ENCODE measurements at places on chromosomes 3 and 15. TPM values are rescaled to one million over a fixed set of nuclear protein-coding genes. Genes with fewer than 3 reads are reported as not detected.

GRCh38 chr3:153043729-153044328, 118.2 kb upstream of the RAP2B start:
- H3K4me3 ChIP-seq: no peak overlapping the region
- H3K27me3 ChIP-seq: no peaks in the 10 kb centered on the region
- peak overlapping the region; percentile 4 for H3K27ac ChIP-seq
- DNase-seq: no peak

DNA sequence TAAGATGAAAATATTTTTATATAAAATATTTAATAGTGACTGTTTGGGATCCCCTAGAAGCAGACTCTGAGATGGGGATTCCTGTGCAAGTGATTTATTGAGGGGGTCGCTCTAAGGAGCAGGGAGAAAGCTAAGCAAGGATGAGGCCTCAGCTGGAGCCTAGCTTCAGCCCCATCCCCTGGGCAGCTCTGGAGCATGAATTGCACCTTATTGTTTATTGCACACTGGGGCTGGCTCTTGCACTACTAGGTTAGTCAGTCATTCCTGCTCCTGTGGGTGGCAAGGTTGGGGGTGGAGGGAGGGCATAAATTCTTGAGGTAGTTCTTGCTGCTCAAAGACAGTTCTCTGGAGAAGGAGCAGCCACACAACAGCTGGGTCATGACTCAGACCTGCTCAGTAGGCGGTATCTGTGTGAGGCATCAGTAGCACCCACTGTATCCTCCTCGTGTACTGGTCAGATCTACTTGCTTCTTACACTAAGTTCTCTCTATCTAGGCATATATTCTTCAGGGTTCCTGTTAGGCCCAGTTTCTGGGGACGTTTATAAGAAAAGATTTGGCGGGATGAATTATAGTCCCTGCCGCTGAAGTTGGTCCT, 27.2 kb upstream of the TNFSF10 start:
- H3K27me3 ChIP-seq: no peaks in the 10 kb centered on the region
- peaks cover 4% of the 10 kb centered on the region for H3K4me1 ChIP-seq
- H3K36me3 ChIP-seq: no peaks in the 10 kb centered on the region
- no peak overlapping the region for H3K4me3 ChIP-seq
- peak; percentile 77 for DNase-seq
- H3K27ac ChIP-seq: no peak overlapping the region

GRCh38 chr3:6097556-6097955, 763.4 kb upstream of the GRM7 start:
- no peak for DNase-seq
- no peaks in the 10 kb centered on the region for H3K36me3 ChIP-seq
- H3K4me3 ChIP-seq: no peak overlapping the region
- H3K27me3 ChIP-seq: no peaks in the 10 kb centered on the region
- H3K27ac ChIP-seq: no peak overlapping the region

- no peaks in the 10 kb centered on the region for H3K36me3 ChIP-seq
- H3K27ac ChIP-seq: no peak overlapping the region
- H3K4me3 ChIP-seq: no peak overlapping the region
- H3K4me1 ChIP-seq: no peaks in the 10 kb centered on the region
- no peak for DNase-seq
- no peaks in the 10 kb centered on the region for H3K27me3 ChIP-seq
These were observed 323.5 kb upstream of the ROPN1 start for GRCh38 chr3:124315215-124316033.

DNA sequence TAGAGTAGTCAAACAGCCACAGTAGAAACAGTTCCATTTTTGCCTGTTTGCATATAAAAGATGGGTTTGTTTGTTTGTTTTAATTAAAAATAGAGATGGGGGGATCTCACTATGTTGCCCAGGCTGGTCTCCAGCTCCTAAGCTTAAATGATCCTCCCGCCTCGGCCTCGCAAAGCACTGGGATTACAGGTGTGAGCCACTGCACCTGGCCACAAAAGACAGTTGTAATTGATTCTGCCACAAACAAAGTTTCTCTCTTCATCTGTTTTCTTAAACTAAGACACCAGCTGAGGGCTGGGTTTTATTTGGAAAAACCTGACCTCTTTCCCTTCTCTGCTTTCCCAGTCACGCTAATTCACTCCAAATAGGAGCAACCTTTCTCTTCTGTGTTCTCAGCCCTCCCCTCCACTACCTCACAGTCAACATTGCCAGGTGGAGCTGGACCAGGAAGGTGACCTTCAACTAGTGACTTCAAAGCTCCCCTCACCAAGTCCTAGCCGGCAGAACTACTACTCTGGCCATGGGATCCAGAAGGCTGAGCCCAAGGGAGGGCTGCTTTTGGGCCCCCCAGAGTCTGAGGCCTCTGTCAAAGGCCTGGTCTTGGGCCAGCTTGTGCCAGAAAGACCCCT, 1.5 kb upstream of the IDH2 start:
- no peaks in the 10 kb centered on the region for H3K36me3 ChIP-seq
- H3K4me1 ChIP-seq: peaks cover 48% of the 10 kb centered on the region
- H3K27ac ChIP-seq: no peak overlapping the region
- no peaks in the 10 kb centered on the region for H3K27me3 ChIP-seq

- no peak overlapping the region for H3K4me3 ChIP-seq
- H3K27ac ChIP-seq: no peak overlapping the region
- H3K27me3 ChIP-seq: peaks cover 6% of the 10 kb centered on the region
- H3K36me3 ChIP-seq: no peaks in the 10 kb centered on the region
These were observed 14.5 kb downstream of the RLBP1 start for GRCh38 chr15:89206908-89207331.

- no peaks in the 10 kb centered on the region for H3K36me3 ChIP-seq
- H3K27ac ChIP-seq: no peak overlapping the region
- H3K4me1 ChIP-seq: peaks cover 3% of the 10 kb centered on the region
- no peaks in the 10 kb centered on the region for H3K27me3 ChIP-seq
- no peak overlapping the region for H3K4me3 ChIP-seq
These were observed 877.1 kb downstream of the PDCD6IP start for GRCh38 chr3:34675383-34676120.

- no peaks in the 10 kb centered on the region for H3K36me3 ChIP-seq
- no peak overlapping the region for H3K27ac ChIP-seq
- DNase-seq: no peak
- H3K4me1 ChIP-seq: no peaks in the 10 kb centered on the region
- H3K27me3 ChIP-seq: no peaks in the 10 kb centered on the region
These were observed 51.6 kb downstream of the CHDH start for GRCh38 chr3:53794597-53794996.

- H3K4me3 ChIP-seq: no peak overlapping the region
- H3K4me1 ChIP-seq: no peaks in the 10 kb centered on the region
- no peaks in the 10 kb centered on the region for H3K36me3 ChIP-seq
These were observed 8.2 kb upstream of the SNTN start for GRCh38 chr3:63644212-63644797.

Gene GPR149
- not detected for total RNA-seq

Gene ZNF860
- total RNA-seq: not detected

GRCh38 chr3:169658311-169658931, 5.1 kb downstream of the MECOM start:
- peaks cover 35% of the 10 kb centered on the region for H3K27me3 ChIP-seq
- H3K27ac ChIP-seq: no peak overlapping the region
- H3K36me3 ChIP-seq: no peaks in the 10 kb centered on the region
- no peak for DNase-seq

Gene GOLGA8G
- not detected for total RNA-seq

GRCh38 chr15:68677996-68678395, 99.2 kb downstream of the CORO2B start:
- H3K27ac ChIP-seq: no peak overlapping the region
- H3K4me1 ChIP-seq: no peaks in the 10 kb centered on the region
- H3K4me3 ChIP-seq: no peak overlapping the region
- no peak for DNase-seq
- peaks cover 36% of the 10 kb centered on the region for H3K27me3 ChIP-seq

DNA sequence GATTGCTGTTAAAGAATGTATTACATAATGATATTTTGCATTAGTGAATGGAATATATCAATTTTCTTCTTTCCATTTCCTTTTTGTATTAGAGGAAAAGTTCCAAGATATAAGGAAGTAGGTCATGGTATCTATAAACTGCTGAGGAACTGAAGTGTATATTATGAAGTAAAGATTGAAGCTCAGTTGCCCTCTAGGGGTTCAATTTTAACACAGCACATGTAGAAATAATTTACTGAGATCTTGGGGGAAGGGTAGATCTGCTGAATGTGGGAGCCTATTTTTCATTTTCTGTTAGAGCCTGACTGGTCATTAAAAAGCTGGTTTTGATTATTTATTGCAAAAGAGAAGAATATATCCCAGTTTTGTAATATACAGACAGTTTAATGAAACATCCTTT, 45.2 kb downstream of the CMC1 start:
- no peak overlapping the region for H3K4me3 ChIP-seq
- H3K36me3 ChIP-seq: peaks cover 16% of the 10 kb centered on the region
- H3K4me1 ChIP-seq: no peaks in the 10 kb centered on the region
- no peaks in the 10 kb centered on the region for H3K27me3 ChIP-seq
- H3K27ac ChIP-seq: no peak overlapping the region

Gene INSYN1
- not detected for total RNA-seq

DNA sequence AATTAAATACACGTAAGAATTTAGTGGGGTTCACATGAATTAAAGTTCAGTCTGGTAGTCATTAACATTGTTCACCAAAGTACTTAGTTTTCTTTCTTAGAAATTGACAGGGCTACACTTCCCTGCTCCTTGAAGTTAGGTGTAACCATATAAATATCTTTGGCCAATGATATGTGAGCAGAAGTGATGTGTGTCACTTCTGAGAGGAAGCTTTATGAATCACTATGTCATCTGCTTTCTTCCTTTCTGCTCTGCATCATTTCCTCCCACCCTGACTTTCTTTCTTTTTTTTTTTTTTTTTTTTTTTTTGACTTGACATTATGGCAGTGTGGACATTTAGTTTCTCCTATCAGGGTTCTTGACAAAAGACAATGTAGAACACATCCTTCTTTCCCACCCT, 156.2 kb upstream of the COL8A1 start:
- no peak overlapping the region for H3K4me3 ChIP-seq
- no peaks in the 10 kb centered on the region for H3K27me3 ChIP-seq
- no peaks in the 10 kb centered on the region for H3K36me3 ChIP-seq
- no peak for DNase-seq

- H3K27ac ChIP-seq: no peak overlapping the region
- no peaks in the 10 kb centered on the region for H3K27me3 ChIP-seq
- H3K4me1 ChIP-seq: peaks cover 5% of the 10 kb centered on the region
These were observed 13.1 kb downstream of the DNAAF4 start for GRCh38 chr15:55494931-55495330.

Gene PTX3
- total RNA-seq: 0.20 TPM

DNA sequence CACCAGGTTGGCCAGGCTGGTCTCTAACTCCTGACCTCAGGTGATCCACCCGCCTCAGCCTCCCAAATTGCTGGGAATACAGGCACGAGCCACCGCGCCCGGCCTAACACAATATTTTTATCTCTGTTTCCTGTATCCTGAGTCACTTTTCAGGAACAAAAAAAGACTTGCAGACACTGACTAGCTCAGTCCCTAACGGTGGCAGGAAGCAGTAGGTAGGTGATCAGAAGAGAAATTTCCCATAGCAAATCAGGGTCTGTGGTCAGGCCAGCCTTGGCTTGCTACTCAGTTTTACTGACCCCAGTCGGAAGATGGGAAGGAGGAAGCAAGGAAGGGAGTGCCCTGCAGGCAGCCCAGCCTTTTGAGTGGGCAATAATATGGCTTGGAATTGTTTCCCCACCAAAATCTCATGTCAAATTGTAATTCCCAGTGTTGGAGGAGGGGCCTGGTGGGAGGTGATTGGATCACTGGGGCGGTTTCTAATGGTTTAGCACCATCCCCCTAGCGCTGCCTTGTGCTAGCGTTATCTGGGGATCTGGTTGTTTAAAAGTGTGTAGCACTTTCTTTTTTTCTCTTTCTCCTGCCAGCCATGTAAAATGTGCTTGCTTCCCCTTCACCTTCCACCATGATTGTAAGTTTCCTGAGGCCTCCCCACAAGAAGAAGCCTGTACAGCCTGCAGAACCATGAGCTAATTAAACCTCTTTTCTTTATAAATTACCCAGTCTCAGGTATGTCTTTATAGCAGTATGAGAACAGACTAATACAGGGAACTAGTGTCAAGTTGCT, 19.5 kb upstream of the CDCP1 start:
- no peak for DNase-seq
- H3K36me3 ChIP-seq: no peaks in the 10 kb centered on the region
- no peak overlapping the region for H3K4me3 ChIP-seq
- peak overlapping the region; percentile 59 for H3K27ac ChIP-seq
- H3K4me1 ChIP-seq: peaks cover 12% of the 10 kb centered on the region
- H3K27me3 ChIP-seq: no peaks in the 10 kb centered on the region

DNA sequence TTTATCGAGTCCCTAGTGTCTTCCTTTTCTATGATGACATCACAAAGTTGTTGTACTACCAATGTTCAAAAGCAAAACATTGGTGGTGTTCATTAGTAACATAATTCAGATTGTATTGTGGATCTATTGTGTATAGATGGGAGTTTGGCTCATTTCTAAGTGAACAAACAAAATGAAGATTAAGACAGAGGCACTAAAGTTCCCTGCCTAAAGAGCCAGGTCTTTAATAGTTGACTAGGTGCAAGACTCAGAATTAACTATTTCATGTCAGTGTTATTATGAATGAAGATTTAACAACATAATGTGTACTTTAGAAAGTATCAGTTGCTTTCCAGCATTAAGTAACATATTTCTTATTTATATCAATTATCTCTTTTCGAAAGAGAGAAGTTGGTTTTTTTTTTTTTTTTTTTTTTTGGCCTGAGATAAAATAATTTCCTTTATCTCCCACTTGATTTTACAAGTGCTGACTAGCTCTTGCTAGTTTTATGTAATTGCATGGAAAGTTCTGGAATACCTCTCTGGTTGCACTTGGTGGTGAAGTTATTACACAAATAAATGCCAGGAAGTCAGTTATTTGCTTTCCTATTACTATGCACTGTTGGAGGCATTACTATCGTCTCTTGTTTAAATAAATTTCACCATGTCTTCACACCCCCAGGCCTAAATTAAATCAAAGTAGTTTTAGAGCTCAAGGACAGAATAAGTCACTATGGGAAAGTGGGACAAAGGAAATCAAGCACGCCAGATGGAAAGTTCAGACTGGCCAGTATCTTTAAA, 48.7 kb downstream of the NAALADL2 start:
- no peaks in the 10 kb centered on the region for H3K4me1 ChIP-seq
- H3K27me3 ChIP-seq: no peaks in the 10 kb centered on the region
- H3K4me3 ChIP-seq: no peak overlapping the region
- no peaks in the 10 kb centered on the region for H3K36me3 ChIP-seq

Gene TMEM108
- 9.9 TPM for total RNA-seq

Measured in K562 (cell line).